ENCODE measurements at places on chromosomes 2 and 18. TPM values are rescaled to one million over a fixed set of nuclear protein-coding genes. Genes with fewer than 3 reads are reported as not detected.
A peak's percentile ranks its signal among the peaks of the same experiment; 100 is the strongest.

- no peak for DNase-seq
- no peak overlapping the region for H3K4me3 ChIP-seq
- no peaks in the 10 kb centered on the region for H3K4me1 ChIP-seq
- no peak overlapping the region for H3K27ac ChIP-seq
These were observed 37.3 kb downstream of the FER1L5 start for GRCh38 chr2:96679848-96680247.

DNA sequence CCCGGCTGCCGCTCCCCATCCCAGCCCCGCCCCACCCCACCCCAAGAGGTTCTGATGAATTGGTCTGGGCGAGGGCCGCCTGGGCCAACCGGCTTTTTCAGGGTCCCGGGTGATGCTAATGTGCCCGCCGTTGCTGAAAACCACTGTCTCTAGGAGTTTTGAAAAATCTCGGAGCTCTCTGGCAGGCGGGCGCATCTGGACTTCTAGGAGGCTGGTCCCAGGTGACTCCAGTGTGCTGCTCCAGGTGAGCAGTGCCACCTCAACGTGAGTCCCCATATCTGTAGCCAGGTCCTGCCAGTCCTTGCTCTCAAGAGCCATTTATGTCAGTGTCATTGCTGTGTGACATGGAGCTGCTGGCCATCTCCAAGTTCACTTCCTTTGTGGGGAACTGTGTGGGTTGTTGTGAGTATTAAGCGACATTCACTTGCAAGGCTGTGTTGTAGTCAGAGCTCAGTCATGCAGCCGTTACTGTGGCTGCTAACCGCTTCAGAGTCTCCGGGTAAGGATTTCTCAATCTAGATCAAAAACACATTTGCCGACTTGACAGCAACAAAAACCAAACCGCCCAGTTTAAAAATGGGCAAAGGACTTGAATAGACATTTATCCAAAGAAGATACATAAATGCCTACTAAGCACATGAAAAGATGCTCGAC lies at the start of gene RFX8:
Gene RFX8 (minus strand): TSS at position 382 of the 654 bp plus-strand sequence. CDS start 8,264 bp downstream, outside the sequence.
- peak within 1 kb of the TSS; percentile 61 for H3K27ac ChIP-seq
- peak within 1 kb of the TSS; percentile 68 for H3K4me3 ChIP-seq
- DNase-seq, result no peak
- H3K36me3 ChIP-seq, result no peaks in the 10 kb centered on the region

GRCh38 chr2:201960305-201960704 lies 73.3 kb upstream of the FZD7 start:
- no peak for DNase-seq
- H3K4me1 ChIP-seq, result peaks cover 8% of the 10 kb centered on the region
- no peak overlapping the region for H3K27ac ChIP-seq
- H3K4me3 ChIP-seq, result no peak overlapping the region
- no peaks in the 10 kb centered on the region for H3K27me3 ChIP-seq
- H3K36me3 ChIP-seq, result no peaks in the 10 kb centered on the region

DNA sequence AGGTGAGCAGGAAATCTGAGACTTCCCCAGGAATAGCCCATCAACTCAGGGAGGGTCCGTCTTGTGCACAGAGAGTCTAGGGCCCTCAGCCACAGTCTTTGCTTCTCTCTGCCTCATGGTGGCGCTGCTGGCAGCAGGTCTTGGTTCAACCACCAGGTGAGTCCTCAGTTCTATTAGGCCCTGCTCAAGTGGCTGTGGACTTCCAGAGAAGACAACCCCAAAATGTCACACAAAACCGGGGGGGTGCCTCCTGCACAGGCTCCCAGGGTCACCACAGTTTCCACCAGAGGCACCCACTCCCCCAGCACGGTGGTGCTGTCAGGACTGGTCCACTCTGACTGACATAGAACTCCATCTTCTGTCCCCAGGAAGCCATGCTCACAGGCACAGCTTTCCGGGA lies 2.4 kb upstream of the CHRNG start:
- no peaks in the 10 kb centered on the region for H3K27me3 ChIP-seq
- no peaks in the 10 kb centered on the region for H3K4me1 ChIP-seq
- no peak overlapping the region for H3K4me3 ChIP-seq
- H3K36me3 ChIP-seq, result no peaks in the 10 kb centered on the region

GRCh38 chr2:112074506-112074905 lies 19.4 kb downstream of the TMEM87B start:
- no peak for DNase-seq
- H3K4me3 ChIP-seq, result no peak overlapping the region
- no peaks in the 10 kb centered on the region for H3K27me3 ChIP-seq

- no peak overlapping the region for H3K27ac ChIP-seq
- no peaks in the 10 kb centered on the region for H3K36me3 ChIP-seq
- no peak for DNase-seq
These were observed 162.7 kb upstream of the COL3A1 start for GRCh38 chr2:188811522-188811921.

- no peak overlapping the region for H3K4me3 ChIP-seq
- no peak for DNase-seq
- no peaks in the 10 kb centered on the region for H3K36me3 ChIP-seq
- H3K27me3 ChIP-seq, result no peaks in the 10 kb centered on the region
- H3K4me1 ChIP-seq, result no peaks in the 10 kb centered on the region
These were observed 7.7 kb upstream of the TMEM247 start for GRCh38 chr2:46471697-46472096.

DNA sequence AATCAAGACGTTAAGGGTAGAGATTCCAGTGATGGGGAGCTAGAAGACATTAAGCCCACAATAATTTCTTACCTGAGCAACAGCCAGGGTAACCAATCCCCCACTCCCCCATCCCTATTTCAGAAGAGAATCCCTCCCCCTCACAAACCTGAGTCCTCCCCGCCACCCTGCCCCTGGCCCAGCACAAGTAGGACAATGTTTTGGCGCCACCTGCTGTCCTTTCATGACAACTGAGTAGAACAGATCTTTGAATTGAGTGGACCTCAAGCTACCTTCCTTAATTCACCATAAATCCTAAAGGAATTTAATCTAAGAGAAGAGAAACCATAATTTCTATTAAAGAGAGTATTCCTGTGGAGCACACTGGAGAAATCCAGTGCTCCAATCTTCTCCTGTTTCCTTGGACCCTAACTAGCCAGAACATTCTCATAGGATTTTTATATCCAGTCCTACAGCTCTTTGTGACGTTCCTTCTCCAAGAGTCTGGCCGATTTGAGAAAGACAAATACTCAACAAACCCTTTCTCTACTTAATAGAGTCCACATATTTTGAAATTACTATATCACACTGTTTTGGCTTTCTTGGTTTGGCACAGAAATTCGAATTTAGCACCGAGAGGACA lies 41.1 kb downstream of the NHEJ1 start:
- no peak for DNase-seq
- no peaks in the 10 kb centered on the region for H3K36me3 ChIP-seq
- H3K27me3 ChIP-seq, result no peaks in the 10 kb centered on the region
- H3K4me1 ChIP-seq, result no peaks in the 10 kb centered on the region
- no peak overlapping the region for H3K4me3 ChIP-seq

- H3K4me3 ChIP-seq, result no peak overlapping the region
- H3K27me3 ChIP-seq, result no peaks in the 10 kb centered on the region
- no peaks in the 10 kb centered on the region for H3K36me3 ChIP-seq
- no peak for DNase-seq
These were observed 185.9 kb upstream of the SPHKAP start for GRCh38 chr2:228367356-228367755.

The ZNF2 gene
- total RNA-seq, result 6.4 TPM

The REG3G gene
- not detected for total RNA-seq

The ALPI gene
- not detected for total RNA-seq

All from esophagus muscularis mucosa (tissue), 4 donors.